ENCODE measurements at places on chromosomes 16 and 17.

GRCh38 chr17:63282455-63282854 lies 163.7 kb downstream of the CYB561 start:
- no peak for DNase-seq

DNA sequence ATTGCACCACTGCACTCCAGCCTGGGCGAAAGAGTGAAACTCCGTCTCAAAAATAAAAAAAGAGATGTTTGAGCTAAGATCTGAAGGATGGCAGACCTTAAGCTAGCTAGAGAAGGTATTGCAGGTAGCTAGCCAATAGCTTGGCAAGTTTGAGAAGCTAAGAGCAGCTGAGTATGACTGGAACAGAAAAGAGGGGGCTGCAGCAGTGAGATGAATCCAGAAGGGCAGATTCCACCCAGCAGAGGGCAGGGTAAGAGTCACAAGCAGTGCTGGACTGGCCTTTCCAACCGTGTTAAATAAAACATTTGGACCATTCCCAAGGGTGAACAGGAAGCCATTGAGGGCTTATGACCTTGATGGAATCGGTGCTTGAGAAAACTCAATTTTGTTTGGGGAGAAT lies 5.7 kb upstream of the PHAF1 start:
- DNase-seq, result peak; percentile 73

DNA sequence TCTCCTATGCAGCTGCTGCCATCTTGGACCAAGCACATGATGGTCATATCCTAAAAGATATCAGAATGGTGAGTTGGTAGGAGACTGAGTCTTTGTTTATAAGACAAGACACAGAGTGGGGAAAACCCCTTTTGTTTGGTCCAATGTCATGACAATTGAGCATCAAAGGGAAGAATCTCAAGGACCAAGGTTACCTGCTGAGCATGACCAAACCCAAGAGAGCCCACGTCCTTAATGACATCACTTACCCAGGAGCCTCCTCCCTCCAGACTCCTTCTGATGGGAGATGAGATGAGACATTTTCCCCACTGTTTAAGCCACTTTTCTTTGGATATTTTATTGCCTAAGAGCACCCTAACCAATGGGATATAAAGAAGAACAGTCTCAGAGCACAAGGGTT lies 478.1 kb downstream of the NPIPA7 start:
- DNase-seq, result no peak

DNA sequence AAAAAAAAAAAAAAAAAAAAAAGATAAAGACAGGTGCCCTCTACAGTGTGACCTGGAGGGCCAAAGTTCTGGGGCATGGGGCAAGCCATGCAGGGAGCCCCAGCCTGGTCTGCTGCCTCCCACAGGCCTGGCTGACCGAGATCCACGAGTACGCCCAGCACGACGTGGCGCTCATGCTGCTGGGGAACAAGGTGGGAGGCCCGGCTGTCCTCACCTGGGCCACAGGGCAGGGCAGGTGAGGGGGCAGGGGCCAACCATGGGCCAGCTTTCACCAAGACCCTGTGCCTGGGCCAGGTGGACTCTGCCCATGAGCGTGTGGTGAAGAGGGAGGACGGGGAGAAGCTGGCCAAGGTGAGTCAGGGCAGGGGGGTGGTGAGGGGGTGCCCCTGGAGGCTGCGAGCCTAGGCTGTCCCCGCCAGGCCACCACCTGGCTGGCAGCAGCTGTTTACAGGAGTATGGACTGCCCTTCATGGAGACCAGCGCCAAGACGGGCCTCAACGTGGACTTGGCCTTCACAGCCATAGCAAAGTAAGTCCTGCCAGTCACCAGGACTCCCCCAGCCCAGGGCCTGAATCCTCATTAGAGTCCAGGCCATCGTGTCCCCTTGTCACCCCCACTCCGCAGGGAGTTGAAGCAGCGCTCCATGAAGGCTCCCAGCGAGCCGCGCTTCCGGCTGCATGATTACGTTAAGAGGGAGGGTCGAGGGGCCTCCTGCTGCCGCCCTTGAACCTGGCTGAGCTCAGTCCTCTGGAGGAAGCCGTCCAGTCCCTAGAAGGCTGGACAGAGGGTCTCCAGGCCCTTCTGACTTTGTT lies 2.7 kb upstream of the TRAF7 start:
- peak; percentile 90 for DNase-seq

- DNase-seq, result no peak
These were observed 183.7 kb downstream of the FOXL1 start for GRCh38 chr16:86762095-86762494.

GRCh38 chr16:10619271-10619849 lies 39.0 kb upstream of the EMP2 start:
- DNase-seq, result peak; percentile 72

- DNase-seq, result no peak
These were observed 34.0 kb downstream of the NTN1 start for GRCh38 chr17:9055281-9055680.

- no peak for DNase-seq
These were observed 78.4 kb downstream of the ABCC1 start for GRCh38 chr16:16027728-16028310.

DNA sequence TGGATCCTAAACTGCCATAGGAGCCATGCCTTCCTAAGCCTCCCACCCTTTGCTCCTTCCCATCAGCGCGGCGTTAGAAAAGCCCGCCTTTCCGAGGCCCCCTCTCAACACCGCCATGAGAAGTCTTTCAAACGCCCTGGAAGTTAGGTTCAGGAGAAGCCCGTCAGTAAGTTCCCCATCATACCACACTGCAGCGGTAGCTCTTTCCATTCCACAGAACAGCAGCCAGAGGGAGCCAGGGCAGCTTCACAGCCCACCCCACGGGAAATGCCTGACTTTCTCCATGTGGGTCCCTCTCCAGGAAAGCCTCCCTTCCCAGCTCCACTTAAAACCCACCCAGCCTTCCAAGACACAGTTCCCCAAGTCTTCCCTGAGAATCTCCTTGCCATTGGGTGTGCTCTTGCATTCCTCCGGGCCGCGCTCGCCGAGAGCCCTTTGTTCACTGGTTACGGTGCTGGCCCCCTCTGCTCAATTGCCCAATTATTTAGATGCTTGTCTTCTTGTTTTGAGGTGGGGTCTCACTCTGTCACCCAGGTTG lies 28.7 kb downstream of the KIAA0513 start:
- DNase-seq, result no peak

- no peak for DNase-seq
These were observed 5.1 kb upstream of the DDX19A start for GRCh38 chr16:70341600-70341999.

DNA sequence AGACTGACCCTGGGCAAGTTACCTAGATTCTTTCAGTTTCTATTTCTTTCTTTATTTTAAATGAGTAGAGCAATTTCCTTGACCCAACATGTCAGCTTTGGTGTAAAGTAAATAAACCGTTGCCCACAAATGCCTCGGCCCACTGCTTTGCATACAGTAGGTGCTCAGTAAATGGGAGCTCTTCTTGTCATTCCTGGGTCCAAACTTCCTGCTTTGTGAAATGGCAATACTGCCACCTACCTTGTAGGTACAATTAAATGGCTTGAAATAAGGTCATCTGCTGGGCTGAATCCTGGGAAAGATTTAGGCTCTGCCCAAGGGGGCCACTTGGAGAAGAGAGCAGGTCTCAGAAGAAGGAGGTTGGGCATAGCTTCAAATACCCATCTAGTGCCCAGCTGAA lies 253.0 kb downstream of the HS3ST3B1 start:
- DNase-seq, result no peak

GRCh38 chr17:78472035-78472905 lies 93.8 kb downstream of the PGS1 start:
- peak; percentile 76 for DNase-seq

- no peak for DNase-seq
These were observed 25.4 kb upstream of the WSB1 start for GRCh38 chr17:27268394-27269085.

DNA sequence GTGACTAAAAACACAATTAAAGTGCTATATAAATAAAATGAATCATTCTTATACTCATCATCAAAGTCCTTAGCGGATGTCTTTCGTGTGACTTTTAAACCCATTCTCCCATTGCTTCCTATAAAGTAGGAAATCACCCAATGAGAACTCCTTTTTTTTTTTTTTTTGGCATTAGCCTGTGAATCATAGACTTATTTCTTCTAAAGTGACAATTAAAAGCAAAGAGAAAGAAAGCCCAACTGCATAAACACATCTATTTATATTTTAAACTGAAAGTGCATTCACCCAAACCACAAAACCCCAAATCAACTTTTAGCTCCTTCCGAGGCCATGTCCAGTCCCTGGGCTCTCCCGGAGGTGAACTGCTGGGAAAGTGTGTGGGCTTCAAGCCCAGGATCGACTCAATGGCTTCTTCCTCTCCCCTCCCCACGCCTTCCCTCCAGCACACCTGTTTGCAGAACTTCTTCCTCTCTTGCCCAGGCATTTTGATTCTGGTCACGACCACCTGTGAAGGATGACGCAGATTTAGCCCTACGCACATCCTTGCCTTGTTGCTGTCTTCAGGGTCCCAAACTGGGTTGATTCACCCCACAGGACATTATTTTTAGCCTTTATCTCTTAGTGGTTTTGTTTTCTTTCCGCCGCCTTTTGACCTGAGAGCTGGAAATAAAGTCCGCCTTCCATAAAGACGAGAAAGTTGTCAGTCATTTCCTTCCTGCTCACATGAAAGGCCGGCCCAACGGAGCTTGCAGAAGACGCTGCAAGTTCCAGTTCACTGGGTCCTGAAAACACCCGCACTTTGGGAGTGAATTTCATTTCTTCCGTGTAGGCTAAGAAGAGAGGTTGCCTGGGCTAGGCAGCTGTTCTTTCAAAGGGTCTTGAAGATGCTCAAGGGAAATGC lies 166.8 kb downstream of the MAP2K6 start:
- DNase-seq, result no peak

- peak; percentile 5 for DNase-seq
These were observed 14.4 kb downstream of the FLYWCH1 start for GRCh38 chr16:2925951-2926649.

DNA sequence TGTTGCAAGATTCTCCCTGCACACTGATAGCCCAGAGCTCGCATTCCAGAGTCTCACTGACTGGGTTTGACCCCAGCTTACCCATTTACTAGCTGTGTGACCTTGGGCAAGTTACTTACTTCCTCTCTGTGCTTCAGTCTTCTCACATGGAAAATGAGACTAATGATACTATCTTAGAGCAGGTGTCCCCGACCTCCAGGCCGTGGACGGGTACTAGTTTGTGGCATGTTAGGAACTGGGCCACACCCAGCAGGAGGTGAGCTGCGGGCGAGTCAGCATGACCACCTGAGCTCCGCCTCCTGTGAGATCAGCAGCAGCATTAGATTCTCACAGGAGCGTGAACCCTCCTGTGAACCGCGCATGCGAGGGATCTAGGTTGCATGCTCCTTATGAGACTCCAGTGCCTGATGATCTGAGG lies 15.8 kb downstream of the ANKFY1 start:
- no peak for DNase-seq

GRCh38 chr17:79943347-79944241 lies 92.1 kb downstream of the TBC1D16 start:
- DNase-seq, result peak; percentile 65

DNA sequence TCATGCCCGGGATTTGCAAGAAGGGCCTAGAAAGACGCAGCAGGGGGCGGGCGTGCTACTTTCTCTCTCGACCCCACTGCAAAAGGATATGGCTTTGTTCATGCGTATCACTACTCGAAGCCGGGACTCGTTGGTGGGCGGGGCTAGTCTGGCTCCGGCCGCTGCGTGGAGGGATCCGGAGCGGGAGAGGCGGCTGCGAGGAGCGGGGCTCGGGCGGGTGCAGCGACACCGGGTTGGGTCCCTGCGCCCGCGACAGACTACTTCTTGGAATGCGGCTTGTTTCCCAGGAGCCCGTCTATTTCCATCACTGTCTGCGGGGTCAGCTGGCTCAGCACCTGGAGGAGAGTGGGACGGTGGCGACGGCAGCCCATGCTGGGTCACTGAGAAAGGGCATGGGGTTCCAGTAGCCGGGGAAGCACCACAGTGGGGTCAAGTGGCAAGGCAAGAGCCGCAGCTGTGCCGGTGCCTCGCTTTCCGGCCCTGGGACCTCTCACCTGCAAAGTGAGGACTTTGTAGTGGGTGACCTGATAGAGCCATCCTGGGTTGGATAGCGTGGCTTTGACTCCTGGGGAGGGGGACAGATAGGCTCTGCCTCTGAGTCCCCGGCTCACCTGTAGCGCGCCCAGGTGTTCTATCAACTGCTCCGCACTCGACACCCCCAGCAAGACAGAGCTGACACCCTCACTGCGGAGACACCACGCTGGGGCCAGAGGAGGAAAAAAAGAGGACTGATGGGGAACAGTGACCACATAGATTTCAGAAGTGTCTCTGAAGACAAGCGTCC lies 6.6 kb downstream of the KCNAB3 start:
- peak; percentile 96 for DNase-seq

GRCh38 chr16:78543023-78543422 lies 443.6 kb downstream of the WWOX start:
- no peak for DNase-seq

DNA sequence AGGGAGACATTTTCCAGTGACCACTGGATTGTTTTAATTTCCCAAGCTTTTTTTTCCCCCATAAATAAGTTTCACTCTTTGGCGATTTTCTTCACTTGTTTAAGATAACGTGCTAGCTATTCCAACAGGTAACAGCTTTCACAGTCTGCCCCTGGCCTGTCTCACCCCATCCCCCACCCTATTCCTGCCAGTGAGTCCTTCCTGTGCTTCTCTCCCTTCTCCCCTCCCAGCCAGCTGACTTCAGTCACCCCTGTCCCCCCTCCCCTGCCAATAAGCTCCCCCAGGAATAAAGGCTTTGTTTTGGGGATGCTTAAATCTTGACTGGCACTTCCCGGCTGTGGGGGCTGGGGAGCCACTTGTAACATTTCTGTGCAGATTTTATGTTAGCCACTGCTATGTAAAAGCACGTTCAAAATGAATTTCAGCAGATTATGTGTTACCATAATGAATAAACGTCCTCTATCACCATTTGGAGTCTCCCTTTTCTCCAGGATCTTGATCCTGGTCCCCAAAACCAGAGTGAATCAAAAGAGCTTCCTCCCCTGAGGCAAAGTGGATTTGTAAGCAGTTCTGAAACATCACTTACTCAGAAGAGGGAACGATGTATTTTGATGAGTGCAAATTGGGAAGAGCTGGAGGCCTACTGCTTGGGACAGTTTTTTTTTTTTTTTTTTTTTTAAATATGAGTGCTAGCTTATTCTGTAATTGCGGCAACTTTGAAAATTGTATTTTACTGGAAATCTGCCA lies 58.2 kb downstream of the IGF2BP1 start:
- DNase-seq, result no peak

DNA sequence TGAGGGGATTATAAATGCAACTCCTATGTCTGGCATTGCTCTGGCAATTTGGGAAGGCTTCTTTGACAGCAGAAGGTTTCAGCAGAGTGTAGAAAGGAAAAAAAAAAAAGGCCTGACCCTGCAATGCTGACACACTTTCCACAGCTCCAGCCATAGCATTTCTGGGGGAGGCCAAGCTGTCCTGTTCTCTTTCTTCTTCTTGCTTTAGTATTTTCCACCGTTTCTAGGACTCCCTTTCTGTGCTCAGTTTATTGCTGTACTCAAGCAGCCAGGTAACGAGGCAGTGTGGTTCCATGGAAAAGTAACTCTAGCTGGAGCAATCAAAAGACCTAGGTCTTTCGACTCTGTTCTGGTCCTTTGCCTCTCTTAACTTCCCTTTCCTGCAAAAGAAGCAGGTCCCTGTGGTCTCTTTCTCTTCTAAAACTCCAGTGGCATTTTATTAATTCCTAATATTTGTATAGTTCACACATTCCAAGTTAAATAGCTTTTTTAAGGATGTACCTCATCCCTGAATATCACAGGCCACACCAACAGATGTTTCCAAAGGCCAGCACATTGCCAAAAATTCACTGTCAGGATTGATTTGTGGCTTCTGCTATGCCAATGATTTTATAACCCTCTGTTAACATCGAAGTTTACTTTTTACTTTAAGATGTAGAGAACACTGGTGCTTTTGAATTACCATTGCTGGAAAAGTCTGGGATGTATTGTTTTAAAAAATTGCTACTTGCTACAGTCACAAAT lies 90.3 kb upstream of the BCAR1 start:
- DNase-seq, result no peak

GRCh38 chr16:3098459-3099394 lies at the start of gene ZSCAN10:
Gene ZSCAN10, minus strand, starts transcription at chr16:3099294. Its CDS starts 6,357 bp downstream, at chr16:3092937.
- DNase-seq, result no peak
